ENCODE measurements at places on chromosomes 2 and 18.
A peak's percentile ranks its signal among the peaks of the same experiment; 100 is the strongest.

GRCh38 chr2:150211164-150211631, 276.3 kb downstream of the RND3 start:
- DNase-seq = no peak

DNA sequence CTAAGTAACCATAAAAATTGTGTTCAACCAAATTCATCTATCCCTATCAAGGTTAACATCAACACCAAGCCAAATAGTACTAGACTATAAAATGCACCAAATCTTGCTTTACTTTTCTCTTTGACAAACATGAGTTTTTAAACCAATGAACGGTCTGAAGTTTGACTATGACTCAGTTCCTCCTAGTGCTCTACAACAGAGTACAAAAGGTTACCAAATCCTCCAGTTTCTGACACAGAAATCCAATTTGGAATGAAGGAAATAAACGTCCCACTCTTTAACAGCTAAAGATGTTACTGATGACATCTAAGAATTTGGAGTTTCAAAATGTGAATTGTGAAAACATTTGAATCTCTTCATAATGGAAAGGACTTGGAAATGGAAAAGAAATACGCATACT, 11.8 kb upstream of the ACVR1 start:
- DNase-seq = no peak

DNA sequence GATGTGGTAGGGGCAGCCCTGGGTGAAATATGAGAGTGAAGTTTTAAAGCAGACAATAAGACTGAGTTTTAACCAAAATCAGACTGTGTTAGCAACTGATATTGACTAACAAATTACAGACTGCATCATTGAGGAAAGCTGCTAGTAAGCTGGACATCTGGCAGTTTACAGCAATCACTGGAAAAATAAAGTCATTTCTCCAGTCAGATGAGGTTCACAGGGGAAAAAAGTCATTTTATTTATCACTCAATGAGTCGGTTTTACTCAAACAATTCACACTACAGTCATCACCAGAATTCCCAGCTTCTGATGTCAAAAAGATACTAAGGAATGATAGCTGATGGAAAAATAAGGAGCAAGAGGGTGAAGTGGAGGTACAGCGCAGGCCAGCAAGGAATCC, 10.5 kb upstream of the TMEM177 start:
- DNase-seq = no peak

DNA sequence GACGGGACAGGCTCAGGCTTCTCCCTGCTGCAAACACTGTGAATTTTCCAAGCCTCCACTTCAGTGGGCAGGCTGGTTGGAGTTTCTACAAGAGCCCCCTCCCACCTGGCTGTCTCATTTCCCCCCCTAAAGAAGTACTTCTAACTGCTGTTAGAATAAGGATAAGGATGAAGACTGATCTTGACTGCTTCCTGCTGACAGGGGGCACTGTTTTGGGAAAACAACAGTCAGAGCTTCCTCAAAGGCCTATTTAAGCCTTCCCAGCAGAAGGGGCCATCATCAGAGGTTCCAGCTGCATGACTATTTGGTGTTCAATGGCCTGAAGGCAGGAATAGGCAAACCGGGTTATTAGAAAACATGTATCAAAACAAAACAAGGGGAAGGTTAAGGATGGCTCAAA, 1162.8 kb downstream of the DSC3 start:
- no peak for DNase-seq

DNA sequence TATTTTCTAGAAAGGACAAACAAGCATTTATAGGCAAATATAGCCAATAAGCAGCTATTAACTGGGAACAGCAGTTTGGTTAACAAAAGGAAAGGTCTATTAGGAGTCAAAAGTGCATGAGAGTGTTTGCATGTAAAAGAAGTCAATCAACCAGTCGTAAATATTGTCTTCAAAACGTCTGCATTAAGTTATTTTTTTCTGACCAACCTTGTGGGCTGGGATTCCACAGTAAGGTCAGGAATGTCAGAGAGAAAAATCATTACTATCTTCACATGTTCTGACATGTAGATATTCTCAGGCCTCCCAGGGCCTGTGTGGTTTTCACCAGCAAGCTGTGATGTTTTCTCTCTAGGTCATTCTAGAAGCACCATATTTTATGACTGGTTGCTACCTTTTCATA, 922.5 kb downstream of the SUCLG1 start:
- DNase-seq = no peak

DNA sequence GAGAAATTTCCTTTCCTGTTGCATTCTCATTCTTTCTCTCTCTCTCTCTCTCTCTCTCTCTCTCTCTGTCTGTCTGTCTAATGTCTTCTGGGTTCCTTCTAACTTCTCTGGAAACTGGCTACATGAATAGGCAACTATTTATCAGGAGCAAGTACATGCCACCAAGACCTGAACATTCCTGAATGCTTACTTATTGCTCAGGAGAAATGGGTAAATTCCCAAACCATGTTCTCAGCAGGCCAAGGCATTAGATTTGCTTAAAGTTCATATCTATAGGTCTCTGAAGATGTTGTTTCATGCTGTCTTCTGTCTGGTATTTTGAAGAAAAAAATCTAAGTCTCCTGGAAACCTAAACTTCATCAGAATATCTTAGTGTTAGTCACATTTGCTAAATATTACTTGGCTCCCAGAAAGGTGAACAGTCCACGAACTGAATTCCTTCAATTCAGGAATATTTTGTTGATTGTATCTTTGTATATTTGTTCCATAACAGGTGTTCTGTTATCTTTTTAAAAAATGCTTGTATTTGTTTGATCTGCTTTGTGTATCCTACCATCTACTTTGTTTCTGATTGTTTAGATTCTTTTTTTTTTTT, 77.2 kb upstream of the FIGN start:
- no peak for DNase-seq

GRCh38 chr18:80202264-80202998, 44.9 kb downstream of the PARD6G start:
- DNase-seq = peak; percentile 46

DNA sequence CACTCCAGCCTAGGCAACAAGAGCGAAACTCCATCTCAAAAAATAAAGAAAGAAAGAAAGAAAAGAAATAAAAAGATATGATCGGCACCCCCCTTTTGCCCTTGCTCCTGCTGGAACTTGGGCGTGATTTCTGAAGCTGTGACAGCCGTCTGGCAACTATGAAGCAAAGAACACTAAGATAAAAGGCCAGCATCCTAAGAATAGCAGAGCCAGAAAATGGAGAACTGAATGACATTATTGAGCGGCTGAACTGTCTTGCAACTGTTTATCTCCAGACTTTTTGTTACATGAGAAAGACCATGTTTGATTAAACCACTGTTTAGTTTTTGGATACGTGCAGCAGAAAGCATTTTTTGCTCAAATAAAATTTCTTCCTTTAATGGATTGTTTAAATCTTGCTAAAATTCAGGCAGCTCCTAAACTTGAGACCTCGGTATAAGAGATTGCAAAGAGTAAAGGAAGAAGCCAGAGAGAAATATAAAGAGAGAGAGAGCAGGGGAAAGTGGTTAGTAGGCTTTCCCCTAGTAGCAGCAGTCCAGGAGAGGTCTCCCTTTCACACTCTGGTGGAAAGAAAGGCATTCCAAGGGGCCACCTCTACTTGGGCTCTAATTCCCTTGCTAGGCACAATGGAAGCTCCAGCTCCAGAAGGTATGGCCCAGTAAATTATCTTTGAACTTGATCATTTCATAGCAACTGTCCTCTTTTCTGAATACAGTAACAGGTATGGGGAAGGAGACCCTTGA, 8.2 kb upstream of the MBD2 start:
- no peak for DNase-seq

GRCh38 chr2:230674966-230675672, 37.5 kb upstream of the CAB39 start:
- DNase-seq = no peak

DNA sequence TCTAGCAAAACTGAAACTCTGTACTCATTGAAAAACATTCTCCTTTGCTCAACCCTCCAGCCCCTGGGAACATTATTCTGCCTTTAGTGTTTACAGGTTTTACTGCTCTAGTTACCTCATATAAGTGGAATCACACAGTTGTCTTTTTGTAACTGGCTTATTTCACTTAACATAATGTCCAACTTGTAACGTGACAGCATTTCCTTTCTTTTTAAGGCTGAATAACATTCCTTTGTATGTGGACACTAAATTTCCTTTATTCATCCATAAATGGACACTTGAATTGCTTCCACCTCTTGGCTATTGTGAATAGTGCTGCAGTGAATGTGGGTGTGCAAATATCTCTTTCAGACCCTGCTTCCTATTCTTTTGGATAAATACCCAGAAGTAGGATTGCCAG, 144.9 kb downstream of the ACTR3 start:
- DNase-seq = no peak

- DNase-seq = no peak
Measured at GRCh38 chr2:7009207-7009911, 92.1 kb downstream of the RNF144A start.

DNA sequence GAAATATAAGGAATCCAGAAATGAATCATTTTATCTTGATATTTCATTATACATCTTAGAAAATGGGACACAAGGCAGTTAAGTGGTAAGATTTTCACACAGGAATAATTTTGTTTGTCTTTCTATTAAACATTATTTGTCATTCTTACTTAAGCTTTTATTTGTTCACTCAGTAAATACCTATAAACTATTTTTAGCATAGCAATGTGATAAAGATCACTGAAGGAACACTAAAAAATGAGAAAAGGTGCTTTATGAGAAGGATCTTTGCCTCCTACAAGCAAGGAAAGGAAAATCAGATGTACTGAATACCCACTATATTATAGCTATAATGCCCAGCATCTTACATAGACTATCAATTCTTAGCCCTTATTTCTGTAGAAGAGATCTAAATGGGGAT, 176.2 kb upstream of the NYAP2 start:
- DNase-seq = no peak

DNA sequence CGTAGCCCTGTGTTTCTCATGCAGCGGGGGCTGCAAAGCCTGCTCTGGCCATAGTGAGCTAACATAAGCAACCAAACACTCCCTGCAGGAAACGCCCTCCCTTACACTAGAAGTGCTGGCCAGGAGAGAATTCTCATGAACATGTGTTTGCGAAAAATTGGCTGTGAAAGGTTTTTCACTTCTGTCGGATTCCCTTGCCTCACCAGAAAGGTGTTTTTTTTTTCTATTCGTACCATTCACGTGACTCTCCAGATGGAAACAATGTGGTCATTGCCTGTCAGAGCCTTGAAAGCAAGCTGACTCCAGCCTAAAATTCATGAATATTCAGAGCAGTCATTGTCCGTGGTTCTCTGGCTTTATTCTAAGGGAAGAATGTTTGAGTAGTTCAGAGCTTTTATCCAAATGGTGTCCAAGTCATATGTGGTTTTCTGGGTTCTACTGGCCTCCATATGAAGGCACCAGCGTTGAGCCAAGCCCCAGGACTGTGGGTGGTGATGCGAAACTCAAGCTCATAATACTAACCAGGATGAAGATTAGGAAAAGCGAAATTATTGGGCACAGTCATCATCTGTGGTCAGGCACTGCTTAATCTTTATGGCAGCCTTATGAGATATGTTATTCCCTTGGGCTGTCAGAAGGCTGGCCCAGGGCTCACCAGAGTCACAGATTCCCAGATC, 236.4 kb downstream of the ALPK2 start:
- no peak for DNase-seq

DNA sequence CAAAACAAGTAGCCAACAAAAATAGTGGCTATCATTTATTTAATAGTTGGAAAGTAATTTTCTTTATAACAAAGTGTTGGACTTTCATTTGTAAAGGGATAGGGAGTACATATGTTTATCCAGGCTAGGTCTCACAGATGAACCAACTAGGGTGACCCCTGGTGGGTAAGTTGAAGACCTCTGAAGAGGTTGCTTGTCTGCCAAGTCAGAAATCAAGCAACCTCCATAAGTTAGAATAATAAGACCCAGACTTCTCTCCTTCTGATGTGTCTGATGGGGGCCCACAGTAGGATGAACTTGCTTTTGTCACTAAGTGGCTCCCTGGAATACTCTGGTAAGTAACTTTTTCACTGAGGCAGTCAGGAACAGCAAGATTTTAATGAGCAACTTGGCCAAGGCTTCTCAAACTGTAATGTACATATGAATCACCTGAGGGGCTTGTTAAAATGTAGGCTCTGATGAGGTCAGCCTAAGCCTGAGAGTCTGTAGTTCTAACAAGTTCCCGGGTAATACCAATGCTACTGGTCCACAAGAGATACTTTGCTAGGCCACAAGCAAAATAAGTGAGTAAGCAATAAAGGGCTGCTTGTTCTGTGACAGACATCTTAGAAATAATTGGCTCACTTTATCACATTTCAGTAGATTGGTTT, 319.6 kb downstream of the PIK3C3 start:
- no peak for DNase-seq

DNA sequence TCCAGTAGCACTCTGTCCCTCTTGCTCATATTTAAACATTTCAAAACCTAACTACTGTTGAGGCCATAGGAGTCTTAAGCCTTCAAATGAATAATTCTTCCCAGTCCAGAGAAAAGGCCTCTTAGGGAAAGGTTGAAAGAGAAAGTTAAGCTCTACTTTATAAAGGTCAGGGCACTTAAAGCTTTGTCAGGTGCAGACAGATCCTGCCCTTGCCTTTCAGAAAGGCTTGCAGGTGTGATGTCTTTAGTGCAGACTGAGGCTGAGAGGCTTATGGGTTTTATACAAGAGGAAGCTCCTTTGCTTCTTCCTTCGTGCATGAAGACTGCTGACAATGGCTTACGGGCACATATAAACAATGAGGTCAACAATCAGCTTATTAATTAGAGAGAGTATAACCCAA, 105.0 kb upstream of the LINC00305 start:
- DNase-seq = no peak

GRCh38 chr2:238869-239268, 25.0 kb downstream of the SH3YL1 start:
- no peak for DNase-seq

GRCh38 chr2:25377822-25378421, 36.2 kb upstream of the DNMT3A start:
- DNase-seq = no peak

- DNase-seq = no peak
Measured at GRCh38 chr18:55539240-55539639, 48.8 kb downstream of the TCF4 start.

DNA sequence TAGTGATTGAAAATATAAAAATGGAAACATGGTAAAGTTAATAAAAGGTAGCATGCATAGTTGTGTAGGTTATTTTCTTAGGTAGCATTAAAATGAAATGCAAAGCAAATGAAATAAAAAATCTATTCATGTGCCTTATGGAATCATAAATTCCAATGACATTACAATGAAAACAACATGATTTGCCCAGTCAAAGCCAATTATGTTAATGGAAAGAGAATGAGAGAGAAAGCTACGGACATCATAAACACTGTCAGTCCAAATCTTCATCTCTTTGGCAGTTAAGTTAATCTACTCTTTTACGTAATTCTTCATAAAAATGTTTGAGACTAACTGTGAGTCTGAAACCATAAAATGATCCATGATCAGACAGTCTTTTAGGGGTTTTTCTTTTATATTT, 636.7 kb upstream of the SYT4 start:
- no peak for DNase-seq
